ENCODE measurements at places on chromosomes 1 and 21.

DNA sequence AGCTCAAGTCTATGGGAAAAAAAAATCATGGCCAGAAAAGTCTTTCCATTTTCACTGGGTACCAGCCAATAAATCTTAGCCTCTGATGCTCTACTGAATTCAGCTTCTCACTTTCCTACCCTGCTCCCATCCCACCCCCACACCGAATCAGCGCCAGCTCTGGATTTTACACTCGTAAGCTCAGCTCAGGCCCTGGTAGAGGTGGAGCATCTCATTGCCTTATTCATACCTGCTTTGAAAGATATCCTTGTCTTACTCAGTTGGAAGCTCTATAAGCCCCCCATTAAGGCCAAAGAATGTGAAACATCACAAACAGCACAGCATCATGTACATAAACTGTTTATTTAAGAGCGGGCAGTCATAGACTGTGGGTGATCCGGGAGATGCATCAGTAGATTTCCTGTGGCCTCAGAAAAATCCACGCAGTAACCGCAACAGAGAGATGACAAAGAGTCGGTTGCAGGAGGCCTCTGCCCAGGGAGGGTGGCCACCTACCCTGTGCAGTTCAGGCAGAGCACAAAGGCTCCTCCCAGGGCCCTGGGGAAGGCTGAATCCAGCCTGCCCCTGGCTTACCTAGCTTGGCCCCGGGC lies 36.4 kb upstream of the ETS2 start:
- DNase-seq = no peak

DNA sequence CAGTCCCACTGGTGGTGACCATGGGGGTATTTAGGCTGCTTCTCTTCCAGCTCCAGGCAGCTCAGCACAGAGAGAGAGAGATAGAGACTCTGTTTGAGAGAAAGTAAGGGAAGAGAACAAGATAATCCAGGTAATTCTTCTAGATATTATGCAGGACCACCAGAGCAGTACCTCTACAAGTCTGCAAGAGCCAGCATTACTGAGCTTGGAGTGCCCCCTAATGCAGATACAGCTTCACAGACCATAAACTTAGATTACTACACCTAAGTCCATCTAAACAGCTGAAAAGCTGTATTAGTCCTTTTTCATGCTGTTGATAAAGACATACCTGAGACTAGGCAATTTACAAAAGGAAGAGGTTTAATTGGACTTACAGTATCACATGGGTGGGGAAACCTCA lies 570.3 kb downstream of the LRRIQ3 start:
- no peak for DNase-seq

DNA sequence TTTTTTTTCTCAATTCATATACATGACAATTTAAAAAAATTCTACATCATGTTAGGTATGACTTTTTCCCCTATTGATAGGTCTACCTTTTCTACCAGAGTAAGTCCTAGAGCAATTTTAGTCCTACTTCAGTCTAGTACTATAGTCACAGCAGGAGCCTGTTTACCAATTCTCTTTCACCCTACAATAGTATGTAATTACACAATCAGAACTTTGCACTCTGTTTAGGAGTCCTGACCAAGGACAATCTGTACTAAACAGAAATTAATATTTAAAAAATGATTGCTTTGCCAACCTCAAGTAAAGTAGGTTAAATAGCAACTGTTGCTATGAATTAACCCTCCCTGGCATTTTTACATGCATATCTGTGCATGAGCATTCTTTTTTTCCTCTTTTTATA lies 810 bp upstream of the CYP4A11 start:
- DNase-seq = no peak

DNA sequence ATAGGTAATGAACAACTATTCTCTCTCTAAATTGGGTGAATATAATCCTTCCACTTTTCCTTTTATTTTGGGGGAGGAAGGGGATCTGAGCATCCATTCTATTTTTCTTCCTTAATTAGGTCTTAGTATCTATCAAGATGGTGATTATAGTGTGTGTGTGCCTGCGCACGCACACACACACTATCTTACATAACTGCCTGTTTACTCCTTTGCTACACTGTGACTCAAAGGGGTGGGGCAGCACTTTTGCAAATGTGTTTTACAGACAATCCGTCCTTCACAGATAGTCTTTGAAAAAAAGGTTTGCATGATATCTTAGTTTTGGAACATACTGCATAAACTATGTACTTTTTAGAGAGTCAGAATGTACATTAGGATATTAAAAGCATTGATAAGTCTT lies 191.5 kb downstream of the SDCCAG8 start:
- peak; percentile 60 for DNase-seq

GRCh38 chr21:26041431-26042180 lies 129.0 kb downstream of the APP start:
- no peak for DNase-seq

GRCh38 chr1:94475232-94475631 lies 57.0 kb downstream of the ABCD3 start:
- DNase-seq = no peak

GRCh38 chr1:40232444-40232843 lies 15.3 kb upstream of the TMCO2 start:
- peak; percentile 94 for DNase-seq

GRCh38 chr1:170789063-170789462 lies 125.1 kb downstream of the PRRX1 start:
- DNase-seq = no peak

GRCh38 chr1:64162151-64162550 lies 41.3 kb upstream of the UBE2U start:
- DNase-seq = no peak

DNA sequence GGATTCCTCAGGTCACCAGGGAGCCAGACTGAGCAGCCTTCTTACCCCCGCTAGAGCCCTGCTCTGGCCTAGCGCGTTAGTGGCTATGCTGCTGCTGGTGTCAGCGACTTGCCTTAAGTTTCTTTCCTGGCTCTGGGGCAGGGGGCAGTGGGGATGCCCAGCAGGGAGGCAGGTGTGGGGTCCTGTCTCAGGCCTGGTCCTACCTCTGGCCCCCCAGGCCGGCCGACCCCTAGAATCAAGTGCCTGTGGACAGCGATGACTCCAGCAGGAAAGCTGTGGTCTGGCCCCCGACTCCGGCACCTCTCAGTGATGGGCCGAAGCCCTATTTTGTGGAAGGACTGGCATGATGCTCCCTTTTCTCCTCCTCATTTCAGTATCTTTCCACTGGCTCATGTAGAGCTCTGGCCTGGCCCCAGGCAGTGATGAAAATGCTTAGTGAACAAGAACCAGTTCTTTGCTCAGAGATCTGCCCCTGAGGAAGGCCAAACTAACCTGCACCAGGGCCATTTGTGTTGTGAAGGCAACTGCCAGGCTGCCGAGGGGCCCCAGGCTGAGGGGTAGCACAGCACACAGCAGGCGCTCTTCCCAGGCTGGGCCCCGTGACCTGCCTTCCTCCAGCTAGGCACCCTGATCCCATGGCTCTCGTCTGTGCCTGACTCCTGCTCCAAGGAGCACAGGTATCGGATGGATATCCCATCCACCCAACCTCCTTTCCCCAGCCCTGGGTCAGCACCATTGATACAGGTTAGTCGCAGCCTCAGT lies 23.7 kb downstream of the MRPL37 start:
- DNase-seq = no peak

GRCh38 chr1:83929184-83929583 lies 69.7 kb downstream of the TTLL7 start:
- no peak for DNase-seq

- no peak for DNase-seq
These were observed 22.0 kb downstream of the CSF1 start for GRCh38 chr1:109932679-109933078.

- DNase-seq = no peak
These were observed 7.5 kb upstream of the PTPN7 start for GRCh38 chr1:202167708-202168415.

- DNase-seq = no peak
These were observed 110.3 kb downstream of the DUSP10 start for GRCh38 chr1:221631556-221631955.

GRCh38 chr1:15771836-15772515 lies 13.4 kb downstream of the FBLIM1 start:
- no peak for DNase-seq

DNA sequence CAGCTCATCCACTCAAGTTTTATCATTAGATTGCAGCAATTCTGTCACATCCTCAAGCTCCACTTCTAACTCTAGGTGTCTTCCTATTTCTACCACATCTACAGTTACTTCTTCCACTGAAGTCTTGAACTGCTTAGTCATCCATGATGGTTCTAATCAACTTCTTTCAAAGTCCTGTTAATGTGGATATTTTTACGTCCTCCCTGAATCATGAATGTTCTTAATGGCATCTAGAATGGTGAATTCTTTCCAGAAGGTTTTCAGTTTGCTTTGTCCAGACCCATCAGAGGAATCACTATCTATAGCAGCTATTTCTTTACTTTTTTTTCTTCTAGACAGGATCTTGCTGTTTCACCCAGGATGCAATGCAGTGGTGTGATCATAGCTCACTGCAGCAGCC lies 78.0 kb upstream of the RNPC3 start:
- no peak for DNase-seq

DNA sequence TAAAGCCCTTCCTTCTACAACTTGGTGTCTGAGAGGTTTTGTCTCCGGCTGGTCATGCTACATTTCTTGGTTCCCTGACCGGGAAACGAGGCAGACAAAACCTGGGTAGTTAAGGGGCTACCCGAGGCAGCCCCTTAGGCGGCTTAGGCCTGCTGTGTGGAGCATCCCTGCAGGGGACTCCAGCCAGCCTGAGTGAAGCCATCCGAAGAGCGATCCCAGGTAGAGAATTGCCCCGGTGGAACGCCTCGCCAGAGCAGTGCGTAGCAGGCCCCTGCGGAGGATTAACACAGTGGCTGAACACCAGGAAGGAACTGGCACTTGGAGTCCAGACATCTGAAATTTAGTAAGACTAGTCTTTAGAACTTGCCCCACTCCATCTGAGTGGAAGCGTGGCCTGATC lies 21.2 kb upstream of the MYOCOS start:
- DNase-seq = no peak

DNA sequence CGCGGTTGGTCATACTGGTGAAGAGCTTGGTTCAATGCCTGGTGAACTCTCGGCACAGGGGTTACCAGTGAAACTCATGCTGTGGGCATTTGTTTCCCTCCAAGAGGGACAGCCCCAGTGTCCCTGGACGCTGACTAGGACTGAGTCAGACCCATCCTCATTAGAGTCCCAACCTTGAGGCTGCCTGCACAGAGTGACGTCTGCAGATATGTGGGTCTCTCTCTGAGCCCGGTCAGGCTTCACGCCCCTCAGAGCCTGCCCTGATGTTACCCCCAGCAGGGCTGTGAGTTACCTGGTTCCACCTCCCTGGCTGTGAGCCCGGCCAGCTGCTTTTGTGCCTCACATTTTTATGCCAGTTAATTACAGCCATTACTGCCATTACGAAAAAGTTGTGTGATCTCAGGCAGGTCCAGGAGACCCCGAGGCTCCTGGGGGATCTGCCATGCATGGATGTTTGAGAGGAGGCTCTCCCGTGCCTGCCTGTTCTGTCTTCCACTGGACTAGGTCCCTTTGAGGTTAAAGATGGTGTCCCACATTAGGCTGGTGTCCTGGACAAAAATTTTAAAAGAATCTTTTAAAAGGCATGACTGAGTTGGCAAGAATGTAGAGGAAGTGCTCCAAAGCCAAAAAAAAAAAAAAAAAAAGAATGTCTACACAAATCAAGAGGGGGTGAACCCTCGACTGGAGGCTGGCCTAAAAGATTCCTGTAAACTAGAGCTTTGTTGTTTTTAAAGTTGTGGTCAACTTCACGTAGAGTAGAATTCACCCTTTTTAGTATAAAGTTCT lies 36.6 kb upstream of the PADI1 start:
- no peak for DNase-seq

- no peak for DNase-seq
These were observed 42.7 kb upstream of the SELENON start for GRCh38 chr1:25757151-25757845.

GRCh38 chr1:184287001-184287400 lies 99.8 kb upstream of the C1orf21 start:
- no peak for DNase-seq

DNA sequence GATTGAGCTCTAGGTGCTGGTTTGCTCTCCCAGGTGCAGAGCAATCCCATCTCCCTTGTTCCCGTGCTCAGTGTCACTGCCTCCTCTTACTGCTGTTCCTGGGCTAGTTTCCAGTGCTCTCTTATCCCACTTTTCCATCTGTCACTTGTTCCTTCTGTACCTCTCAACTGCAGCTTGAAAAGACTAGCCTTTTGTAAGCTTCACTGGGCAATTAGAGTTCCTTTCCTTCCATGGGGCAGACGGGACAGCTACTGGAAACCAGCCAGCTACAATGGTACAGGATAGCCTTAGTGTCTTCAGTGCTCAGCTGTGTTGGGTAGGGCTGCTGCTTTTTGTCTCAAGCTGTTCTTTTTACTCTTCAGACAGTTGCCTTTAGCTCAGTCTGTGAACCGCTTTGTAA lies 31.6 kb downstream of the AGT start:
- no peak for DNase-seq

GRCh38 chr1:67612788-67613241 lies 72.2 kb upstream of the GADD45A start:
- no peak for DNase-seq

- DNase-seq = no peak
These were observed 4.0 kb upstream of the ZBTB40 start for GRCh38 chr1:22447621-22448111.

DNA sequence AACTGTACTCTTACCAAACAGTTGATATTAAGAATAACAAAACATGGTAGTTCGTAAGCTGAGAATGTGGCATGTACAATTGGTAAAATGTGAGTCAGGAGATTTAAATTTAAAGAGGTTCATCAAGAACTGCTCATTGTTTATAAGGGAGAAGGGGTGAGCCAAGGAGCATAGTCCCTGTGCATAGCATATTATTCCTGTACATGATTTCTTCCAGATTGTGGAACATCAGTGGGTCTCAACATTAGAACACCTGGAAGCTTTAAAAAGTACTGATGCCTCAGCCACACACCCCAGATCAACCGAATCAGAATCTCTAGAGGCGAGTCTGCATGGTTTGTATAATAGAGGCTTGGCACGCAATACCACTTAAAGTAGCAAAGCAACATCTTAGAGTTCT lies 56.1 kb downstream of the KCTD3 start:
- DNase-seq = no peak

- DNase-seq = no peak
These were observed 161.2 kb downstream of the HMCN1 start for GRCh38 chr1:185895208-185895900.

DNA sequence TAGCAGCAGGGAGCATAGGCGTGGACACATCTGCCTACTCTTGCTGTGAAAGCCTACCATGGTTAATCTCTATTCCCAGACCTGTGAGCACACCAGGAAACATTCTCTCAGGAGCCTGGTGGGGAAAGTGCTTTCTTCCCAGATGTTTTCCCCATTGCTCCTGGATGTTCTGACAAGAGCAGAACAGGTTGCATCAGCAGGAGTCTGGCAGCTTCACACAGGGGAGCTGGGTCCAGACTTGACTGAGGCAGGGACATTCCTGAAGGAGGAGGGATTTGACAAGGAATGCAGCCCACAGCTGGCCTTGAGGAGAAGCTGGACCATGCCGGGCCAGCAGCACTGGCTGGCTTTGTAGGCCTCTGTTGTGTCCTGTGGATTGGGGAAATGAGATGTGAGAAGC lies 21.0 kb upstream of the ARTN start:
- no peak for DNase-seq

- no peak for DNase-seq
These were observed 8.6 kb upstream of the BCL2L15 start for GRCh38 chr1:113895961-113896360.

GRCh38 chr1:37068260-37068659 lies 33.9 kb upstream of the GRIK3 start:
- DNase-seq = no peak
